NCI-H1417 treated with DMSO at 0.1 percent for 48 hours (cell line): ENCODE measurements at places on chromosomes 4 and X.

GRCh38 chrX:133859860-133860259 is 125.5 kb downstream of the GPC3 start:
- DNase-seq, result no peak

GRCh38 chr4:37864786-37865185 is 26.1 kb upstream of the TBC1D1 start:
- DNase-seq, result no peak

DNA sequence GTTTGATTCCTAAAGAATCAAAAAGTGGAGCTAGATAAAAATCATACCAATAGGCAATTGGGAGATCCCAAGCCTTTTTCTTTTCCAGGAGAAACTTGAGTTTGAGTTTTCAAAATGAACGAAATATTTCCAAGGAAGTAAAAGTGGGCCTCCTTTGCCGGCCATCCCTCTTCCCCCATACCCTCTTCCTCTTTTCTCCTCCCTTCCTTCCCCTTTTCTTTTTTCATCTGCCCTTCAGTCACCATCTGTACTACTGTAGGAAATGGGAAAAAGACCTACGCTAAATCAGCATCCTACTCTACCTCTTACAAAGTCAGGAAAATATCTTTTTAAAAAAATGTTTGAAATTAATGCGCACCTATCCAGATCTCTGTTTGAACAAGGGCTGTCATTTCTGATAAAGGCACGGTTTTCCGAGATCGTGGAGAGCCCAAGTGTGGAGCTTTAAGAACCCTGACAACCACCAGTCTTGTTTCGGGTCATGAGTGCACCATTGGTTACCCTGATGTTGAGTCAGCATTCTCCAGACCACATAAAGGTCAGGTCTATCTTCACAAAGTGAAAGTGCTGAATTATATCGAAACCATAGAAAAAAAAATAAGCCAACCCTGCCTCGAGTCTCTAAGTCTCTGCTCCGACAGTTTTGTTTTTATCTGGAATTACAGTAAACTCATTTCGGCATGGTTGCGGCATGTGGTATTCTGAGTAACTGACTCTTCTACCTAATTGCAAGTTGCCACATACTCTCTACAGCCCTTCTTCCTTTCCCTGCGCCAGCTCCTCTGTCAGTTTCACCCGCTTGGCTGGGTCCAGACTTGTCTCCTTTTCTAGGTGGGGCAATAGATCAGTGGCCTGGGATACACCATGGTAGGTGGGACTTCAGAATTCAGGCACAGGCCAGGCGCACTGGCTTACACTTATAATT is 140.2 kb upstream of the KLF3 start:
- DNase-seq, result no peak

- DNase-seq, result no peak
Measured at GRCh38 chr4:119932277-119932676, 134.4 kb downstream of the MAD2L1 start.

DNA sequence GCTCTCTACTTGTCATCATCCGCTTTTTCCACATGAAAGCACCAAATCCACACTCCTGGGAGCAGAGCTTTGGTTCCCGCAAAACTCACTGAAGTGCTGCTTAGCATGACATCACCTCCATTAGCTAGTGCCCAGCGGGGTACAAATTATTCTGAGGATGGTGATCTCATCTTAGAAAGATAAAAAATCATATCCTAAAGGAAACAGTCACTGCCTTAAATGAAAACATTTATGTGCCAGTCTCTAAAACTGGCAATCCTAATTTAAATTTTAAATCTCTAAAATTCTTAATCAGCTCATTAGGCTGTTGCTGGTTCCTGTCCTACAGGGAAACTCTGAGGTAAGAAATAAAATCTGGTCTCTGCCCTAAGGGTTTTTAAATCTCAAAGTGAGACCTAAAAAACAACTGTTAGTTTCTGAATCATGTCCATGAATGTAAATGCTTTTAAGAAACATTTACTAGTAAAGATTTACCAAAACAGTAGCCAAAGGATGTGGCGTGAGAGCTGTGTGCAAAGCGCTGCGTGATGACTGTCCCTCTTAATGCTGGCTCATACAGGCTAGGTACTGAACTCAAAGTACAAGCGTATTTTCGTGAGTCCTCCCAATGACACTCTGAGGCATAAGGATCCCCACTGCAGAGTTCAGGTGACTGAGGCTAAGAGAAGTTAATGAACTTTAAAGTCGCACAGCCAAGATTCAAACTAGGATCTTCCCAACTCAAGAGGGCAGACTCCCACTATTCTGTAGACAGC is 4.5 kb downstream of the CASP3 start:
- DNase-seq, result no peak

DNA sequence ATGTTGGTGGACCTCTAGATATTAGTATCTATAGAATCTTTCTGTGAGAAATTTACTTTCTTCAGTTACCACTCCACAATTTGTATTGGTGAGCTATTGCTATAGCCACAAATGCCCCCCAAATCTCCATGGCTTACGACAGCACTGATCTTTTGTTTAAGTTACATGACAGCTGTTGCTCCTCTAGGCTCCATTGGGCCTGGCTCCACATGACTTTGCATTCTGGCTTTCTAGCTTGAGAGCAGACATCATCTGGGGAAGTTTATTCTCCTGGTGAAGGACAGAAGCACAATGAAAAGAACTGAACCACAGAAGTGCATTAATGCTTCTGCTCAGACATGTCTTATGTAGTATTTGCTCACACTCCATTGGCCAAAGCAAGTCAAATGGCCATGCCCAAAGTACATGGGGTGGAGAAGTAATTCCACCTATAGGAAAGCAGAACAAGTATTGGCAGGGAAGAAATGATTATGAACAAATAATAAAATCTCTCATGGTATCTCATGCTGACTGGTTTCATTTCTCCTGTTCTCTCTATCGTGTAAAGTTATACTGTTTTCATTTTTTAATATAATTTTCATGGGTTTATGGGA is 126.6 kb upstream of the FAM9C start:
- DNase-seq, result no peak

DNA sequence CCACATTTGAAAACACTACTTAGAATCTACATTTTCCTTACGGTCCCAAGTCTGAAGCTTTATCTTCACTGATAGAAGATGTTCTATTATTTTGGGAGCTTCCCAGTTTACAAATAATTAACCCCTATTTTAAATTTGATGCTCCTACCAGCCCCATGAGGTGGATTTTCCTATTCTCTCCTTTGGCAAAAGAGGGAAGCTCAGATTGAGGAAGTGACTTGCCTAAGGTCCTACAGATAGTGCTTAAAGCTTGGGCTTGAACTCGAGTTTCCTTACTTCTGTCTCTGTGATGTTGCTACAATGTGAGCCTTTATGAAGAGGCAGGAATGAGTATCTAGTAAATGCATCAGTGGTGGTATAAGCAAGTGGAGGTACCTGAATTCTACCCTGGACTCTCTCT is 27.5 kb downstream of the HEPH start:
- no peak for DNase-seq

DNA sequence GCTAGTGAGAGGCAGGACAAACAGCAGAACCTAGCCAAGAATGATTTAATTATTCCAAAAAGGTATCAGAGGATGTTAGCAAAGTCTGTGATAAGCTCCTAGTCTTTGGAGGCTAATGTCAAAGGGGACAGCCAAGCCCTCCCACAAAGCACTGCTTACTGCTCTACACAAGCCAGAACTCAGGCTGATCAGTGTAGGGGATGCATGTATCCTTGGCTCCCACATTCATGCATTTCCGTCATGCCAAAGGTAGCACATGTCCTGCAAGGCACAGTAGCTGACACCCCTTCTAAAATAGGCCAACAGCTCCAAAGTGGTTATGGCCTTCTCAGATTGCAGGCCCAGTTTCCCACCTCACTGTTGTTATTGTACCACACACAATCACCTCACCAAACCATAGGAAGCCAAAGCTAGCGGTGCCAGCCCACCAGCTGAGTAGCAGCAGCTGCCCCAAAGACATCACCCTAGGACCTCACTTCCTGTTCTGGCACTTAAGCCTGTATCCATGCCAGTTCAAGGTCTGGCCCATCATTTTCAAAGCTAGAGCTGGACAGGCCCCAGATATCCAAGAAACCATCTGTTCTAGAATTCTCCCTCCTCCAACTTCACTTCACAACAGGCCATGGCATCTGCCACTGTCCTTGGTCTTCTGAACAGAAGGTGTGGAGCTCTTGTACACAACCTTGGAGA is 40.9 kb downstream of the TSPAN5 start:
- DNase-seq, result no peak

DNA sequence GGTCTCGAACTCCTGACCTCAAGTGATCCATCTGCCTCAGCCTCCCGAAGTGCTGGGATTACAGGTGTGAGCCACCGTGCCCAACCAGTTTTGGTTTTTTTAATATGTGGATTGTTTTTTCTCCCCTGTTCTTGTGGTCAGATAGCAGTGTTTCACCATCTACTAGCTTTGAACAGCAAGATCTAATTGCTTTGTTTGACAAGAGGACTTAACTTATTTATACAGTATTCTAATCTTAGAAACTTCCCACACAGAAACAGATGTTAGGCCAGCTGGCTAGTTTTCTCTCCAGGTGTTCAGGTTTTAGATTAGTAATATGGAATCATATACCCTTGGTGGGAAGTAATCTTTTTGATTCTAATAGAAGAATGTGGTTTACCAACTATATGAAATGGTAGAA is 12.9 kb downstream of the ING2 start:
- DNase-seq, result no peak

GRCh38 chr4:159013692-159014091 is 89.2 kb upstream of the RAPGEF2 start:
- DNase-seq, result no peak

- DNase-seq, result no peak
Measured at GRCh38 chrX:149013081-149013480, 492.0 kb downstream of the IDS start.

DNA sequence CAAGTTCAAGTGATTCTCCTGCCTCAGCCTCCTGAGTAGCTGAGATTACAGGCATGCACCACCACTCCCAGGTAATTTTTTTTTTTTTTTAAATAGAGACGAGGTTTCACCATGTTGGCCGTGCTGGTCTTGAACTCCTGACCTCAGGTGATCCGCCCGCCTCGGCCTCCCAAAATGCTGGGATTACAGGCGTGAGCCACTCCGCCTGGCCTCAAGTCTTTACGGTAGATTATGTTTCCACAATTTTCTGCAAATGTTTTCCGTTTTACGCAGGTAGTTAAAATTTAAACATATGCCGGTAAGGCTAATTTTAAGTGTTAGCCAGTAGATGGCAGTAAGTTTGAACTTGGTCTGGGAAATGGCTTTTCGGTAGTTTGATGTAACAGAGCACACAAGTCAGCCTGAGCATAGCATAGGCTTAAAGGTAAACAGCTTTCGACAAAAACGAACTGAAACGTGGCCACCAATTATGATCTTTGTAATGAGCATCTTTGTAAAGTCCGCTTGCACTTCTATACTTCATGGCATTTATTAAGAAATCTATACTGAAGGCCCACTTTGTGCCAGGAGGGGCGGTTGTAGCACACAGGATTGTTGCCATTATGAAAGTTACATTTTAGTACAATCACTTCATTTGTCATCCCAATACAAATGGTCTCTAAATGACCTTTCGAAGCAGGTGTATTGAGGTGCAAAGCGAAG is 31.1 kb downstream of the CCKAR start:
- DNase-seq, result no peak
